NCI-H2081 (cell line): ENCODE measurements at places on chromosomes 7 and 10.

GRCh38 chr7:157645539-157645938 is 308.7 kb downstream of the DNAJB6 start:
- no peak for DNase-seq

DNA sequence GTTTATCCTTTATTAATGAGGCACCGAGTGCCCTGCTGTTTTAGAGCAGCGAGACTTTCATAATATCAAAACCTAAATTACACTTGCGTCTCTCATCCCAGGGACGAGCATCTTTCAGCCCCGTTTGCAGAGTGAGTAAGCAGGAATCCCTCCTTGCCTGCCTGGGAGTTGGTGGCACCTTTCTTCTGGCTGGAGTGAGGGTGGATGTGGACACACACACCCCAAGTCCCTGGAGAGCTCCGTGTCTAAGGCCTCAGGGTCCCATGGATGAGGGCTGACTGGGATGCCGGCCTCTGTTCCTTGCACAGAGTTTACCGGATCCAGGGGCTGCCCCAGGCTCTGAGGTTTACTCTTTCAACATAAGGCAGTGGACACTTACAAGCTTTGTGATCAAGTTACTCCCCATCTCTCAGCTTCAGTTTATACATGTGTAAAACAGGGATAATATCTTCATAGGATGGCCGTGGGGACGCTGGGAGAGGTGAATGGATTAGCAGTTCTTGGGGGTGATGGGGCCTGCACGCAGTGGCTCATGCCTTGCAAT is 24.5 kb downstream of the POLL start:
- DNase-seq, result no peak

DNA sequence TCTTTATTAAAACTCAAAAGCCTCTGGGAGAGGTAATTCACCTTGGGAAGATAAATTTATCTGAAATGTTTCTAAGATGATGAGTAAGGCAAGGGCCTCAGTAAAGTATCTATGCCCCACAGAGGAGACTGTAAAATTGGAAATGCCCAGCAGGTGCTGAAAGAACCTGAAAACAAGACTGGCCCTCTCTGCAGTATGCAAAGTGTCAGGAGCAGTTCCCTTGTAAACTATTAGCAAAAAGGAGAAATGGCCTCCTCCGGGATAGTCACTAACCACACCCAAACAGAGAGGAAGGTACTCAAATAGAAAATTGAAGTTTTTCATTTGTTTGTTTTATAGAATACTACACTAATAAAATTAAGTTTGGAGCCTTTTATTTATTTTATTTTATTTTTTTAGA is 81.2 kb downstream of the FZD1 start:
- no peak for DNase-seq

GRCh38 chr7:9785211-9785610 is 1188.5 kb upstream of the PHF14 start:
- DNase-seq, result no peak

DNA sequence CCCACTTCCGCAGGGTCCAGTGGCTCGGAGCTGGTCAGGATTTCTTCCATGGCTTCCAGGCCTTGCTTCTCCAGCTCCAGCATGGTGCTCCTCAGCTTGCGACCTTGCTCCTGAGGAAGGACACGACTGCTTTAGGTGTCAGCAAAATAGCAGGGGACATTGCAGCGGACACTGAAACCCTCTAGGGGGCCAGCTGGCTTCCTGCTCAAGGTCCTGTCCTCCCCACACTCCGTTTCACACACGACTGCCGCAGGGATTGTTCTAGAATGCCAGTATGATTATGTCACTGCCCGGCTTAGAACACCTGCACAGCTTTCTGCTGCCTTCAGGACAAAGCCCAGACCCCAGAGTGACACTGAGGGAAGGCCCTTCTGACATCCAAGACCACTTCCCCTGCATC is 65.6 kb downstream of the SCRN1 start:
- no peak for DNase-seq

GRCh38 chr7:98841179-98841997 is 28.4 kb downstream of the TMEM130 start:
- DNase-seq, result peak; percentile 59

- DNase-seq, result peak; percentile 55
These were observed 60.6 kb downstream of the ACADSB start for GRCh38 chr10:123069246-123069986.
